ENCODE measurements at places on chromosomes 11 and 22. TPM values are rescaled to one million over a fixed set of nuclear protein-coding genes. Genes with fewer than 3 reads are reported as not detected.

Gene CHCHD10
- 191 TPM for total RNA-seq

Gene OR52A1
- not detected for total RNA-seq

Gene RASGRP2
- 1.7 TPM for total RNA-seq

Gene TMPRSS4
- not detected for total RNA-seq

Gene WNT7B
- total RNA-seq: 60.1 TPM

Gene MB
- total RNA-seq: 6.8 TPM

Gene CLMP
- 26.6 TPM for total RNA-seq

Gene IFITM10
- 2.3 TPM for total RNA-seq

Gene BAIAP2L2
- total RNA-seq: 7.8 TPM

Gene TMEM132A
- 92.5 TPM for total RNA-seq

Gene AGBL2
- 0.64 TPM for total RNA-seq

Gene MMP10
- 0.96 TPM for total RNA-seq

Gene HBB
- total RNA-seq: not detected

Gene C11orf91
- total RNA-seq: 0.85 TPM

Gene APLNR
- not detected for total RNA-seq

Gene LYVE1
- 1.2 TPM for total RNA-seq

Gene P2RY2
- 11.8 TPM for total RNA-seq

Gene OLFML1
- total RNA-seq: not detected

Gene P2RX6
- 0.79 TPM for total RNA-seq

Gene ADAMTS15
- total RNA-seq: 5.3 TPM

Gene CASP5
- not detected for total RNA-seq

Gene TMEM121B
- 0.20 TPM for total RNA-seq

Gene NUDT22
- total RNA-seq: 30.0 TPM

Gene GAB4
- not detected for total RNA-seq

Gene OPCML
- total RNA-seq: not detected

Gene FXYD6
- 0.50 TPM for total RNA-seq

Gene PKP3
- 38.3 TPM for total RNA-seq

Gene DLG2
- total RNA-seq: 0.20 TPM

Measured in A549 treated with Hydrocortisone at 1 μM for 4 hours (cell line).